Fibroblast of skin of scalp (primary cell): ENCODE measurements at places on chromosomes 3 and 15.

DNA sequence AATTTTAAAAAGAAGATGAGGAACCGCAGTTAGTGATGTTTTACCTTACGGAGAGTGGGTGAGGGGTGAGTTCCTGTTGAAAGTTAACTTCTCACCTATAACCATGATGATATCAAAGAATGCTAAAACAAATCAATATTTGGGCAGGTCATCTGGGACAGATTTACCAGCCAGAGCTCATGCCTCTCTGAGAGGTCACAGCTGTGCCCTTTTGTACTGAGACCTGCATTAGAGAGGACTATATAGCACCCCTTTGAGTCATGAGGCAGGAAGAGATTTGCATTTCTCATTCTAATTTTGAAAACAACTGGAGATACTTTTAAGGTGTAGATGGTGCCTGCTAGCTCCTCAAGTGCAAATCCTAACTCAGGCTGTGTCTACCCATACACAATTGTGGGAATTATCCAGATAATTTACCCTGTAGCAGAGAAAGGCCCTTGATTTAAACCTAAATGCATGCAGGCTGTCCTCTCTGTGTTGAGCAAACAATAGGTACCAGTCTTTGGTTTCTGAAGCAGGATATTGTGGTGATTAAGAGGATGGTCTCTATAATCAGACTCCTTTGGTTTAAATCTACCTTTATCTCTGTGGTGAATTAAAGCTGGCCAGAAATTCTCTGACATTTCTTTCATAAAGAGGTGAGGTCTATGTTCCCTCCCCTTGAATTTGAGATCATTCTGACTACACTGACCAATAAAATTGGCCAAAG, 5.8 kb upstream of the TM4SF4 start:
- DNase-seq: no peak

DNA sequence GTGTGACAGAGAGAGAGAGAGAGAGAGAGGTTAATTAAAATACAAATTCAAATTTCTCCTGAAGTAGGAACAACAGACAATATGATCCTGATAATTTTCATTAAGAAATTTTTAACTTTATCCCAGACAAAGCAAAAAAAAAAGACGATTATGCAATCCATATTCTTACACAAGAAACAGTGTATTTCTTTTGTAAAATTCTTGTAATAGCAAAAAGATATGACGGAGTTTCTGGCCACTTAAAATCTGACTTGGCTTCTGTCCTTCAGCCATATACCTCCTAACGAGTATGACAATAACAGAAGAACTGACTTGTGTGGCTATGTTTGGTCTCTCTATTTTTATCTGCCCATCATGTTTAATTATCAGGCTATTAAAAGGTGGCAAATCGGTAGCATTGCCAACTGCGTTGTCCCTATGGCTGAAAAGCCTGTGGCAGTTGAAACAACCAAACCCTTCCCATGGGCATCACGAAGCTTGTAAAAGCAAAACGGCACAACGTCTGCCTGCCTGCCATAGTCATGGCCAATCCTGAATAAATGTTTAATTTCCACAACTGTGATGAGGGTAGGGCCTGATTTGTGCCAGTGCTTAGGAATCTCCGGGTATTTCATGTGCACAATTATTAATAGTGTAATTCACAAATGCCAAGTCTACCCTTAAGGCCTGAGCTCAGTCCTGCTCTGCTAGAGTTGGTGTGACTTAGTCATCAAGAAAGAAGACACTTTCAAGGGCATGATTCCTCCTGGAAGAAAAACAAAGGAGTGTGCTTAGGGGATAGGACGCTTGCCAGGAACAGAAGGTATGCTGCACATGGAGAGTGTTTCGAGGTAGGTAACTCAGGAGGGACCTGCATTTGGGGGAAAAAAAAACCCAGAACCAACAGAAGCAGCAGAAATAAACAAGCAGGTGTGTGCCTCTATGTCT, 1090.2 kb downstream of the FHIT start:
- no peak for DNase-seq

DNA sequence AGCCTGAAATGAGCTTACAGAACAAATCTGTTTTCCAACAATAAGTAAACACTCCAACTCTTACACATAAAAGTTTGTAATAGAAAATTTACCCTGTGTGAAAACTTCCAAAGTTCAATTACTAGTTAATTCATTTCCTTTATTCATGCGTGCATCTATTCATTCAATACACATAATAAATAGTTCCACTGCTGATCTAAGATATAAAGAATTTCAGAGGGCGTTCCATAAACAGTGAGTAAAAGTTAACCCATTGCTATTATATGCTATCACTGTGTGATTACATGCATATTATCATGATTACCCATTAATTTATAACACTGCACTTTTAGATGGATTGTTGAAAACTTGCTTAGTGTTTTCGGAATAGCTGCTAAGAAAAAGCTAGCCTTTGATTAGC, 36.2 kb upstream of the CFAP20DC start:
- DNase-seq: no peak

DNA sequence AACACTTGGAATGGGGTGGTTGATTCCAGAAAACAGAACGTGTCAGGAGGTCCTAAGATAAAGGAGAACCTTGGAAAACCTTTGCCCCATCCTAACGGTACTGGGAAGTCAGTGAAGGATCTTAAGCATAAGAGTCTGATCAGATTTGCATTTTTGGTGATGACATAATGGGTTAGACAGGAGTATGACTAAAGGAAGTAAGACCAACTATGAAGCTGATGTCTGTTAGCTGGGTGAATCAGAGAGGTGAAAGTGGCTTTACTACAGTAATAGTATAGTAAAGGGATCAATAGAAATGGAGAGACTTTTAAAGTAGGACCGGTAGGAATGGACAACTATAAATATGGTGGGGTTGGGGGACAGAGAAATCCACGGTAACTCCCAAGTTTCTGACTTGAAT, 12.6 kb downstream of the GTF2A2 start:
- no peak for DNase-seq

DNA sequence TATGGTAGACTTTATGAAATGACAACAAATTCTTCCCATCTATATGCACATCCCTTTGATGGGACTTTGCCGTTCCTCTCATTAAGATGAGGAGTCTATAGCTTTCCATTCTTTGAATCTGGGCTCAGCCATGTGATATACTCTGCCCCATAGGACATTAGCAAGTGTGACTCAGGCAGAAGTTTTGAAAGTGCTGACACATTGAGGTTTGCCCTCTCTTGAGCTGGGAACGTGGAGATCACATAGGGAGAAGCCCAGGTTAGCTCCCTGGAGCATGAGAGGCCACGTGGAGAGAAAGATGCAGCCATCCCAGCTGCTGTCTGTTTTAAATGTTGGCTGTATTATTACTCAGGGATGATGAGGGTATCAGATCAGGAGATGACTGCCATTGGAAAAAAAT, 67.7 kb upstream of the OXTR start:
- DNase-seq: peak; percentile 78

DNA sequence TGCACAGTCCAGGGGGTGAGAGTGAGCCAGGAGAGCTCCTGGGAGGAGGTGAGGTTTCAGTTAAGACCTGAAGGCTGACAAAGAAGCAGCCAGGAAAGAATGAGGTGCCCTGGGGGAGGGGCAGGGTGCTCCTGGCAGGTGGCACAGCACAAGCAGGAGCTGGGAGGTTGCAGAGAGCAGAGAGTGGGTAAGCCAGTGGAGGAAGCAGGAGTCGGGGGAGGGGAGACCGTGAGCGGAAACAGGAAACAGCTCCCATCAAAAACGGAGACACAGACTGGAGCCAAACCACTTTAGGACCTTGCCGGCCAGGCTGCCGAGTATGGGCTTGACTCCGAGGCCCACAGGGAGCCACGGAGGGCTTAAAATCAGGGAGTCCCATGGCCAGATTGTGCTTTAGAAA, 12.1 kb upstream of the FBLN2 start:
- DNase-seq: no peak

- no peak for DNase-seq
These were observed 2.2 kb downstream of the SLC12A6 start for GRCh38 chr15:34335176-34336032.

DNA sequence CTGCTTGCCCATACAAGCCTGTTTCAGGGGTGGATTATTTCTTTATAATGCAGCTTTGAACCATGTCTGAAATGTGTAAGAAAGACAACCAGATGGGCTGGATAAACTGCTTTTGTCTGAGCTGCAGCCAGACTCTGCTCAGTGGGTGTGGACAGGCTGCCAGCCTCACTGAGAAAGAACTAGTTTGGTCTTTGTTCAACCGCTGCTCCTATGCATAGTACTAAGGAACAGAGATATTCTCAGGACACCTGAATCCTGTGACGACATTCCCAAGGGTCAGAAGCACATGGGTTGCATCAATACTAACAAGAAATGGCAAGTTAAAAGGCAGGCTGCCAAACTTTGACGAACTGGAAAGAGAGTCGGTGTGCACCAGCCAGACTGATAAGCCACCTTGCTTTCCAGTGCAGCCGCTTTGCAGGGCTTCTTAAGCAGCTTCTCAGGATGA, 57.2 kb downstream of the PLD1 start:
- no peak for DNase-seq

DNA sequence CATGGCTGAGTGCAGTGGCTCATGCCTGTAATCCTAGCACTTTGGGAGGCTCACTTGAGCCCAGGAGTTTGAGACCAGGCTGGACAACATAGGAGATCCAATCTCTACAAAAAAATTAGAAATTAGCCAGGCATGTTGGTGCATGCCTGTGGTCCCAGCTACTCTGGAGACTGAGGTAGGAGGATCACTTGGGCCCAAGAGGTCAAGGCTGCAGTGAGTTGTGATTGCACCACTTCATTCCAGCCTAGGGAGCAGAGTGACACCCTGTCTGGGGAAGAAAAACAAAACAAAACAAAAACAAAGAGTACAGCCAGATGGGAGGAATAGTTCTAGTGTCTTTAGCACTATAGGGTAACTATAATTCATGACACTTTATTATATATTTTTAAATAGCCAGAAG, 26.2 kb upstream of the COMMD4 start:
- peak; percentile 13 for DNase-seq

- no peak for DNase-seq
These were observed 1355.9 kb downstream of the SI start for GRCh38 chr3:163722405-163722804.

- DNase-seq: no peak
These were observed 263.2 kb upstream of the TGFBR2 start for GRCh38 chr3:30343067-30343831.

- DNase-seq: no peak
These were observed 155.8 kb downstream of the FAM43A start for GRCh38 chr3:194841515-194841841.

DNA sequence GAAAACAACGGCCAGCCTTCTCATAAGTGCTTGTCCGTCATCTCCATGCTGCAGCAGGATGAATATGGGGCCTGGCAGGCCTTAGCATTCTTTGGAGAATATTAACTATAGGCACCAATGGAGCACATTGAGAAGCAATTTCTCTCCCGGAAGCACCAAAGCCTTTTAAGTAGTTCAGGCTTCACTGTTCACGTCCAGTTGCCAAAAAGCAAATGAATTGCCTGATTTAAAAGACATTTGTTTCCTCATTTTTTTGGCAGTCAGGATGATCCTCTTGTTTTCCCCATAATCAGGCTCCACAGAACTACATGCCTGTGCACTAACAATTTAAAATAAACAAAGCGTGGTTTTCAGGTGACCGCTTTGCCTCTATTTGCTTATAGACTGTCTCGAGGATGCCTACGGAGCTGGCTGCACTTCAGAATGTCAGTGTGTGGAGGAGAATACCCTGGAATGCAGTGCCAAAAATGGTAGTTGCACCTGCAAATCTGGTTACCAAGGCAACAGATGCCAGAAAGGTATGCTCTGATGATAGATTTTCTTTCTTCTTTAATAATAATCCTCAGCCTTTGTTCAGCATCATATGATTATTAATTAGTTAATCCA, 725.2 kb upstream of the GOLIM4 start:
- DNase-seq: no peak

- no peak for DNase-seq
These were observed 26.9 kb upstream of the MFSD1 start for GRCh38 chr3:158774965-158775364.

GRCh38 chr3:109375975-109376374, 38.6 kb upstream of the DPPA4 start:
- no peak for DNase-seq

- DNase-seq: no peak
These were observed 305.5 kb downstream of the SHQ1 start for GRCh38 chr3:72542781-72543180.

GRCh38 chr3:178306432-178307115, 229.7 kb upstream of the KCNMB2 start:
- DNase-seq: peak; percentile 55

DNA sequence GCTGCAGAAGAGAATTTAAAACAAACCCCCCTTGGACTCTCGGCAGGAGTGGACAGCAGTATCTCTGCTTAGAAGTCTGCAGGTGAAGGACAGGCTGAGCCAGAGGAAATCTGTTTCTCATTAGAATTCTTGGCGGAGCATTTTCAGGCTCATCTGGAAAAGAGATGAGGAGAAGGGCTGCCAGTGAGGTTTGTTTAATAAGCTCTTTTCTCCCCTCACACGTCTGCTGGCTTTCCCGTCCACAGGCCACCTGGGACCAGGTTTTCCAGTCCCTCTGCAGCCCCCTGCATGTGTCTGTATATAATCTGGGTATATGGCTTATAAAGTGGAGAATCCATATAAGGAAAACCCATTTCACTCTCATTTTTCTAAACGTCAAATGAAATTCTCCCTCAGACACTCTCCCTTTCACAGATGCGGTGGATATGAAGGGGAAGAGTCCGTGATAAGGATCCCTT, 155.4 kb upstream of the TPM1 start:
- peak; percentile 48 for DNase-seq

DNA sequence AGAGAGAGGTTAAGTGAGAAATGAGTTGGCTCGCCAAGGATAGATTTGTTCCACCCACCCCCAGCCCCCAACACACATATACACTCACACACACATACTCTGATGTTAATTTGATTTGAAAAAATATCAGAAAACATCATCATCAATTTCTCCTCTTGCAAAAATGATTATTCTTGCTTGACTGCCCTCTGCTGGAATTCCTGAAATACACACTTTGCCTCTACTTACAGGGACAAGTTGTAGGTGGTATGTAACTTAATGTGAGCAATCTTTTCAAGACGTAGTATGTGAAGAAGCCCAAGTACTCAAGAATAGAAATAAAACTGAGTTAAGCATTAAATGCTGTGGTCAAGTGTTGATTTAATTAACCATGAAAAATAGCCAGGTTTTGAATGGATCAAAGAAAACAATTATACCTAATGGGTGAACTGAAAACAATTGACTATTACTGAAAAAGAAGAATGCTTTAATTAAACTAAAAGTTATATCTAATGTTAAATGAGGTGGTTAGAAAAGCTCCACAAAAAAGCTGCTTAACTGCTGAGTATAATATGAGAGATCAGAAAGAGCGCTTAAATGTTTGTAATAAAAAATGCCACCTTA, 46.6 kb upstream of the MDFIC2 start:
- peak; percentile 42 for DNase-seq

DNA sequence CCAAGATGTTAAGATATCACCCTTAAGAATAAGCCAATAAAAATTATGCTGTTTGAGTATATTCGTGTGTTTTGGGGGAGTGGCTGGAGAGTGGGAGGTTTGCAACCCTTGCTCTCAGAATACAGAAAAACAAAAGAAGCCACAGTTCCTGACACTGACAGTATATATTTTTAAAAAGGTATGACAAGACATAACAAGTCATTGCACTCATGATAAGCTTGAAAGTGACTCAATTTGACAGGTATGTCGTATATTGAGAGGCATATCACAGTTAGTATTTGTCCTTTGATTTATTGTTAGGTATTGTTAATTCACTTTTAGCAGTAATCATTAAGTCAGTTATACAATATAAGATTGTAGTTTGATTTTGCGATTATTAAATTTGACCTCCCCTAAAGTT, 73.1 kb upstream of the TSC22D2 start:
- DNase-seq: no peak
